ENCODE measurements at places on chromosomes 1 and 21.
A peak's percentile ranks its signal among the peaks of the same experiment; 100 is the strongest.

GRCh38 chr1:38050397-38051078 lies 3.9 kb upstream of the POU3F1 start:
- DNase-seq: no peak

- no peak for DNase-seq
Measured at GRCh38 chr1:234987415-234988154, 141.1 kb downstream of the TOMM20 start.

DNA sequence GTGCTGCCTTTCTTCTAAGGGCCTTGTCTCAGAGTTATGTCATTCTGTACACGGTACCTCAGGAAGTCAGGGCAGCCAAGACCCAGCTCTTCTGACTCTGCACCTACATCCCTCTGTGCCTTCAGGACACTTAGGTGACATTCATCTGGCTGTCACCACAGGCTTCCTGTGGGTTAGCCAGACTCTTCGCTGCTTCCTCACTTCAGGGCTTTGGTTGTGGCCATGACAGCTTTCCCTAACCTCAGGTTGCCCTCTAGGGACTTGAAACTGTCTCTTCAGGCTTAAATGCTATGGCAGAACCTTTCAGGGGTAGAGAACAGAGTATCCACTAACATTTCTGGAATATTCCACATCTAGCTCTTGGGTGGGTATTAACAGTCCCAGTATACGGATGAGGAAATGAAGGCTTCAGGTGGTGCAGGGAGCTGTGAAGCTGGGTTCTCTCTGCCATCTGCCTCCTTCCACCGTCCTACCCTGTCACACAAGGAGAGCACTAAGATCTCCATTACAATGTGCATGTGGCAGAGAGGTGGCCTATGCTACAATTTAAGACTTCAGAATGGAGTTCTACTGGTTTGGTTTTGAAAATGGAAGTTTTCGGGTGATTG lies 9.9 kb downstream of the TSSK3 start:
- DNase-seq: peak; percentile 77

- no peak for DNase-seq
Measured at GRCh38 chr1:234185438-234185837, 187.8 kb upstream of the COA6 start.

GRCh38 chr1:185733818-185734735 lies at the start of gene HMCN1:
Gene HMCN1 (plus strand): TSS chr1:185734391. CDS start chr1:185734780, 389 bp downstream.
- DNase-seq: no peak

DNA sequence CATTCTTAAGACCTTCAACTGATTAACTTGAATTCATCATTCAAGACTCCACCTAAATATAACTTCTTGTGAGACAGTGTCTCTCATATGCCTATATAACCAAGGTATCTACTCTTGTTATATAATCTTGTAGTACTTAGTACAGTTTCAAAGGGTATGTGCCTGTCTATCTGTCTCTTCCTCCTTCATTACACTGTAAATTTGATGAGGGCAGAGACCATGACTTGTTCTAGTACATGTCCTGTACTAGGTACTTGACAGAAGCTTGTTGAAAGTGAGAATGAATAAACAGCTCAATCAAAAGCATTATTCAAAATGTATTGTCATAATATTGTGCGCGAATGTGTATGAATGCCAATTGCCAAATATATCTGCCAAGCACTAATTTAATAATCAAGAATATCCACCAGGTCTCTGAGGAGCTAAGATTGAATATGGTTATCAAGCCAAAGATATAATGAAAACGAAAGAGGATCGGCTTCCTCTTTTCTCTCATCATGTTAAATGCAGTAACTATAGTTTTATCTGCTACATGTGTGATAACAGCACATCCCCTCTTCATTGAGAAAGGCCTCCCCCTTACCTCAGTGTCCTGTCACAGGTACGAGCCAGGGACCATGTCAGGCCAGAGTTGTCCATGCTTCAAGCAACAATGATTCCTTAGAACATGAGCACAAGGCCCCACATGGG lies 117.3 kb downstream of the UCHL5 start:
- DNase-seq: no peak

DNA sequence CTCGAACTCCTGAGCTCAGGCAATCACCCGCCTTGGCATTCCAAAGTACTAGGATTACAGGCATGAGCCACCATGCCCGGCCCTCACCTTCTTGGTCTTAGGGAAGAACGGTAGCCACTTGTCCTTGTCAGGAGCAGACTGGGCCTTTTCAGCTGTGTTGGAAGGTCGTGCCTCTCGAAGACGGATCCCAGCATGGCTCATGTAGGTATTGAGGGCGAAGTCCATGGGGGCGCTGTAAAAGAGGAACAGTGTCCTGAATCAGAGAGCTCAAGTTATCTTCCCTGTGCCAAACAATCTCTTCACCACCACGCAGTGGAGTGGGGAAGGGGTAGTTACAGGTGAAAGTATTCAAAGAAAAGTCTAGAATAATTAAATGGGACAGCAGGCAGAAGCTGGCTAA lies 35.9 kb downstream of the LRRC71 start:
- DNase-seq: no peak

DNA sequence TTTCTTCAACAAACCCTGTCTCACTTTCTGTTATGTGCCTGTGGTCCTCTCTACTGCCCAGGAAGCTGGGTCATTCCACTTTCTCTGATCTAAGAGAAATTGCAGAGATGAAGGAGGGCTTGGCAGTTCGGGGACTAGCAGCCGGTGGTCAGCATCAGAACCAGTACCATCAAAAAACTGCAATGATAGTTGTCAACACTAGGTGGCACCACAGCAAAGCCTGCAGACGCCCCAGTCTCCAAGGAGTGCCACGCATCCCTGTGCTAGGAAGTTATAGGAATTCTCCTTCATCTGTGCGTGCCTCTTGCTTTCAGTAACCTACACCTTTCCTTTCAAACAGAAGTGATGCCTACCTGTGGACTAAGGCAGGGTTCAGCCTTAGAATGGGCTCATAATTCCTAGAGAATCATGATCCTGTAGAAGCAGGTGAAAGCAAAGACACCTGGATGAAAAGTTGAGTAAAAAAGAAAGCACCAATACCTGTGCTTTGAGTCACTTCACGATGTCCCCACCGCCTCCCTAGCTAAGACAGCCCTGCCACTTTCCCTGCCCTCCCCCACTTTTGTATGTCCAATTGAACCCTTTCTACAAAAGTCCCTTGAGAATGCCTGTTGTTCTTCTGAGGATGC lies 129.2 kb downstream of the ADAMTS1 start:
- peak; percentile 26 for DNase-seq

- no peak for DNase-seq
Measured at GRCh38 chr1:201346337-201346939, 31.0 kb downstream of the TNNT2 start.

- DNase-seq: peak; percentile 48
Measured at GRCh38 chr1:234600418-234601281, 9.3 kb downstream of the IRF2BP2 start.

GRCh38 chr1:64302971-64303370 lies 99.5 kb downstream of the UBE2U start:
- no peak for DNase-seq

GRCh38 chr1:37034121-37035013 lies at the start of gene GRIK3:
Gene GRIK3 (minus strand): TSS chr1:37034515. CDS start chr1:37034108, 407 bp downstream.
- DNase-seq: no peak

GRCh38 chr1:224435318-224435763 lies 744 bp upstream of the WDR26 start:
- peak; percentile 22 for DNase-seq

GRCh38 chr1:79295967-79296366 lies 289.4 kb upstream of the ADGRL4 start:
- DNase-seq: no peak

- DNase-seq: no peak
Measured at GRCh38 chr1:28193701-28194161, 17.2 kb upstream of the PTAFR start.

GRCh38 chr1:40299366-40300248 lies 17.5 kb downstream of the COL9A2 start:
- no peak for DNase-seq

GRCh38 chr1:193355178-193355577 lies 168.8 kb upstream of the B3GALT2 start:
- DNase-seq: no peak

- DNase-seq: no peak
Measured at GRCh38 chr21:32189688-32190483, 89.0 kb downstream of the MIS18A start.

- DNase-seq: peak; percentile 57
Measured at GRCh38 chr1:51189421-51190073, 46.5 kb upstream of the RNF11 start.

DNA sequence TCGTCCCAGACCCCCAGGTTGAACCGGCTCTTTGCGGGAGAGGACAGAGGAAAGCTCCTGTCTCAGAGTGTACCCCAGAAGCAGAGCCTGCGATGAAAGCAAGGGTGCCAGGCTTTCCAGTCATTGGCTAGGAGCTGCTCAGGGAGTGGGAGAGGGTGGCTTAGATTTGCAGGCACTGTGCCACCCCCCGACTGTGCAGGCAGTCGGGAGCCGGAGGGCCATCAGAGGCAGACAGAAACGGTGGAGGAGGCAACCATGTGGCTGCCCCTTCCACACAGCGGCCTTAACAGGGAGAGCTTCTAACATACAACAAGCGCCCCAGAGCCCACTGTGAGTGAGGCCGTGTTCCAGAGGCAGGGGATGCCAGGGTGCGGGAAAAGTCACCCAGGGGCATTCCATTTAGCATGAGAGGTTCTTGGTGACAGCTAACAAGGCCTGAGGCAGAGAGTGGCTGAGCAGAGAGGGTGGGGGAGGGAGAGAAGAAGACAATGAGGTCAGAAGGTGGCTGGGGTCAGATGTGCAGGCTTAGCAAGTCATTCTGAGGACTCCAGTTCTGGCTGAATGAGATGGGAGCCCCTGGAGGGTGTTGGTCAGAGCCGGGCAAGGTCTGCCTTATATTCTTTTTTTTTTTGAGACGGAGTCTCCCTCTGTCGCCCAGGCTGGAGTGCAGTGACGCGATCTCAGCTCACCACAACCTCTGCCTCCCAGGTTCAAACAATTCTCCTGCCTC lies 9.5 kb upstream of the C1orf167 start:
- DNase-seq: no peak

DNA sequence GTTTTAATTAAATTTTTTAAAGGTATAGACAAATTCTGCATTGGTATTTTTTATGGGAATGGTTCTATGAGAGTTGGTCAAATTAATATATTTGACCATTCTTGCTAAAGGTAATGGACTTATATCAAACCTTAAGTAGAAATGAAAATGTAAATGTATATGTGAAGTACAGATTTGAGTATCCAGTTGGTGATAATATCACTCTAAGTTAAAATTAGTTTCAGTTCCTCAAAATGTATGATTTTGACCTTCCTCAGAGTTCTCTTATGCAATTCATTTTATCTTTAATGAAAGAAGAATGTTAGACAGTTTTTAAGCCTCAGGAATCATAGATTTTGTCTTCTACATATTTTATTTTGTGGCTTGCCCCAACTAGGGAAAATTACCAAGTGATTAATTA lies 1291.5 kb upstream of the B3GALT2 start:
- no peak for DNase-seq

DNA sequence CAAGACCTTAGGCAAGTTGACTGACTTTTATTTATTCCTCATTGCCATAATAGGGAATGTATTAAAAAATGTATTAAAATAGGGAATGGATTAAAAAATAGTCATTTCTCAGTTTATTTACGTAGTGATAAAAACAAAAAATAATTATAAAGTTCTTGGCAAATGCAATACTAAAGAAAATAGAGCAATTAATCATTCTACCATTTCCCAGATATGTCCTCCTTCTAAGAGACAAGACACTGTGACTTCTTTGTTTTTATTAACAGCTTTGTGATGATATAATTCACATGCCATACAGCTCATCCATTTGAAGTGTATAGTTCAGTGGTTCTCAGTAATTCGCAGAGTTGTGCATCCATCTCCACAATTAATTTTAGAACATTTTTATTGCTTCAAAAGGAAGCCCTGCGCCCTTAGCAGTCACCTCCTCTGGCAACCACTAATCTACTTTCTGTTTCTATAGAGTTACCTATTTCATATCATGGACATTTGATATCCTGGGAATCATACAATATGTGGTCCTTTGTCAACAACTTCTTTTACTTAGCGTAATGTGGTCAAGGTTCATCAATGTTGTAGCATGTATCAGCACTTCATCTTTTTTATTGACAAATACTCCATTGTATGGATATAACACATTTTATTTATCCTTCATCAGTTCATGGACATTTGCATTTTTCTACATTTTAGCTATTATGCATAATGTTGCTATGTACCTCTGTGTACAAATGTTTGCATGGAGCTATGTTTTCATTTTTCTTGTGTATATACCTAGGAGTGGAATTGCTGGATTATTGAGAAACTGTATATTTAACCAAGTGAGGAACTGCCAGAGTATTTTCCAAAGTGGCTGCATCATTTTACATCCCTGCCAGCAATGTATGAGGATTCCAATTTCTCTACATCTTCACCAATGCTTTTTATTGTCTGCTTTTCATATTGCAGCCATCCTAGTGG lies 5.6 kb downstream of the TBX19 start:
- DNase-seq: no peak

GRCh38 chr1:112026016-112026415 lies 36.5 kb upstream of the KCND3 start:
- no peak for DNase-seq

- no peak for DNase-seq
Measured at GRCh38 chr1:114833421-114833820, 21.2 kb upstream of the SYCP1 start.

- DNase-seq: no peak
Measured at GRCh38 chr1:3345792-3346191, 108.7 kb upstream of the ARHGEF16 start.

- no peak for DNase-seq
Measured at GRCh38 chr1:225950905-225951497, 10.0 kb upstream of the LEFTY2 start.

- no peak for DNase-seq
Measured at GRCh38 chr1:5982276-5982675, 9.9 kb downstream of the NPHP4 start.

- no peak for DNase-seq
Measured at GRCh38 chr1:25800703-25801377, 847 bp downstream of the SELENON start.

GRCh38 chr1:231929311-231929710 lies 302.7 kb downstream of the DISC1 start:
- no peak for DNase-seq

- DNase-seq: no peak
Measured at GRCh38 chr21:35548904-35549615, 500.0 kb upstream of the RUNX1 start.

DNA sequence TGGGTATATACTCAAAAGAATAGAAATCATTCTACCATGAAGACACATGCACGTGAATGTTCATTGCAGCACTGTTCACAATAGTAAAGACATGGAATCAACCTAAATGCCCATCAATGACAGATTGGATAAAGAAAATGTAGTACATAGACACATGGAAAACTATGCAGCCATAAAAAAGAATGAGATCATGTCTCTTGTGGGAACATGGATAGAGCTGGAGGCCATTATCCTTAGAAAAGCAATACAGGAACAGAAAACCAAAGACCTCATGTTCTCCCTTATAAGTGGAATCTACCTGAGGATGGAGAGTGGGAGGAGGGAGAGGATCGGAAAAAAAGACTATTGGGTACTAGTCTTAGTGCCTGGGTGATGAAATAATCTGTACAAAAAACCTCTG lies 143.9 kb downstream of the RHOU start:
- DNase-seq: no peak

Measured in CD4-positive, alpha-beta T cell treated with Interleukin-2 at 100 ng/mL for 4 hours (primary cell).